Activated naive CD4-positive, alpha-beta T cell (primary cell): ENCODE measurements at places on chromosomes 2 and 18.

DNA sequence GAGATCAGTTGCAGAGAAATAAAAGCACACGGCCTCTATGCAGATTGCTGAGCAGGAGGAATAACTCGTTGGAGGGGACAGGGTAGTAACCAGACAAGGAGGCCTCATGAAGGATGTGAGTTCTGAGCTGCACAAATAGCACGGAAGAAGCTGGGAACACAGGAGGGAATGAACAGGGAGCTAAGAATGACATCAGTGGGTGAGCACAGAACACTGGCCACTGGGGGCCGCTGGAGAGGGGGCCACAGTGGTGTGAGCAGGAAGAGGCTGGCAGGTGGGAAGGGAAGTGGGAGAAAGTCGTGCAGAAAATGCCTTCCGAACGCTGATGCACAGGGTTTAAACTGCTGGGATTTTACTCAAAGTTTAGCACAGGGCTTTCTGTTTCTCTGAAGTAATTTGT lies 61.0 kb downstream of the ZAP70 start:
- no peak for DNase-seq

DNA sequence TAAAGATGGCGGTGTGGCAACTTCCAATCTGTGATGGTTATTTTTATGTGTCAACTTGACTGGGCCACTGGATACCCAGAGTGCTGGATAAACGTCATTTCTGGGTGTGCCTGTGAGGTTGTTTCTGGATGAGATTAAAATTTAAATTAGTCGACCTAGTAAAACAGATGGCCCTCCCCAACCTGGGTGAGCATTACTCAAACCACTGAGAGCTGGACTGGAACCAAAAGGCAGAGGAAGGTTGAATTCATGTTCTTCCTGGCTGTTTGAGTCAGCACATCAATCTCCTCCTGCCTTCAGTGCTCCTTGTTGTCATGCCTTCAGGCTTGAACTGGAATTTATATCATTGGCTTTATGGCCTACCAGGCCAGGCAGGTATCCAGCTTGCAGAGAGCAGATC lies 190.8 kb upstream of the RGPD4 start:
- no peak for DNase-seq

GRCh38 chr18:56721491-56721890 lies 70.3 kb downstream of the WDR7 start:
- no peak for DNase-seq

DNA sequence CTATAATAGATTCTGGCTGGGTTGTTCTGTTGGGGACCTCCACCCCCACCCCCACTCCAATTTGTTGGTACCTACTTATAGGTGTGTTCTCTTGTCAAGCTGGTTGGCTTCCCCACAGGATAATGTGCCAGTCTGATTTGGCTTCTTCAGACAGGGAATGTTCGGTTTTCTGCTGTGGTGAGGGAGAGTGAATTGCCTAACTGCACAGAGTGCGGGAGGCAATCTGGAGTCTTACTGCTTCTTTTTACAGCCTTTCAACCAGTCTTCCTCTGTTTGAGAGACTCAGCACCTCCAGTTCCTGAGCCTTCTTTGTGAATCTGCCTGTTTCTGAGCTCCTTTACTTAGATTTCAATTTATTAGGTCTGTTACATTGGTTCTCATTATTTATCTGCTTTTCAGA lies 27.4 kb upstream of the SNORC start:
- DNase-seq = no peak

DNA sequence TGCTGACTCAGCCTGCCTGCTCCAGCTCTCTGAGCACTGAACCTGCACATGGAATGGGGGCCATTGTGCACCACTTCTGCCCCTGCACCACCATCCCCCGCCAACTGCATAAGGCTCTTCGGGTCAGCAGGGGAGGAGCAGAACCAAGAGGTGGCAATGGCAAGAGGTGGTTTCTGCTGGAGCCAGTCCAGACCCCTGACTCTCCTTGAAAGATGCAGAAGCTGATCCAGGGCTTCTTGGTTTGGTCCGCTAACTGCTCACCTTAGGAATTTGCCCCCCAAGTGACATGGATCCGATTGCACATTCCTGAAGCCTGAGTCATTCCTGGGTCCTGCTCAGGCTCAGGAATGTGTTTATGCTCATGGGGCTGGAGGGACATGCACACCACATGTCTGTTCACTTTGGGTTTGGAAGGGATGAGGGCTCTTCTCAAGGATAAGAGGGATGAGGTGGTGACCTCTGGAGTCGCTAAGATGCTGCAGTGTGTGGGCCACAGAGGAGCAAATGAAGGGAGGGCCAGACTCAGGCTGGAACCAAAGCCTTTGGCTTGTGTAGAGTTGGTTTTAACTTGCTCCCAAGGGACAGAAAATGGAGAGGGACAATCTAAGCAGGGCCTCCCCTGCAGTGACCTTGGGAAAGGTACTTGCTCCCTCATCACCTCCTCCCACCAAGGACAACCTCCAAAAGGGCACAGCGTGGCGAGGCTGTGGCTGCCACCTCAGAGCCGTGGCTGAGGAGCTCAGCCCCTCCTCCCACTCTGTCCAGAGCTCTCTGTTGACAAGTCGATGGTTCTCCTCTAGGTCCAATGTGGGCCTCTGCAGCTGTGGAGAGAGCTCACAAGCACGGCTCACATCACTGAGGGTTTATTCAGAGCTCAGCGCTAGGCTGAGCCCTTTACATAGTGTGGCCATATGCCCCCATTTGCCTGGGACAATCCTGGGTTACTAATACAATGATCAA lies 66.2 kb downstream of the HS1BP3 start:
- DNase-seq = no peak

- no peak for DNase-seq
Observed at GRCh38 chr18:28193177-28193778, 16.3 kb upstream of the CDH2 start.

DNA sequence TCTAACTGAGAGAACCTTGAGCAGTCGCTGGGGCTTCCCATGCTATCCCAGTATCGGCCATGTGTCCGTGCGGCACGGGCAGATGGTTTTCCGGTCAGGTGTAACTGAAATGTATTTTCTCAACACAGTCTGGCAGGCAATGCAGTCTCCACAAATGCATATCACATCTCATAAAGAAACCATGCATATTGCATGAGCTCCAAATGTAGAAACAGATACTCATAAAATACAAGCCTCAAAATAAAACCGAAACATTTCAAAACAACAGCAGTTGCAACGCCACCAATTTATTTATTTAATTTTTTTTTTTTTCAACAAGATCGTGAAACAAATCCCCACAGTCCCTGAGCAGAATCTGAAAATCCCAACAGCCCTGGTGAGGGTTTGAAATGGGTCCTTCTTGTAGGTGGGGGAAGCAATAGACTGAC lies 299.4 kb downstream of the LPIN1 start:
- no peak for DNase-seq

- DNase-seq = no peak
Observed at GRCh38 chr18:44945888-44946401, 265.3 kb downstream of the SETBP1 start.

DNA sequence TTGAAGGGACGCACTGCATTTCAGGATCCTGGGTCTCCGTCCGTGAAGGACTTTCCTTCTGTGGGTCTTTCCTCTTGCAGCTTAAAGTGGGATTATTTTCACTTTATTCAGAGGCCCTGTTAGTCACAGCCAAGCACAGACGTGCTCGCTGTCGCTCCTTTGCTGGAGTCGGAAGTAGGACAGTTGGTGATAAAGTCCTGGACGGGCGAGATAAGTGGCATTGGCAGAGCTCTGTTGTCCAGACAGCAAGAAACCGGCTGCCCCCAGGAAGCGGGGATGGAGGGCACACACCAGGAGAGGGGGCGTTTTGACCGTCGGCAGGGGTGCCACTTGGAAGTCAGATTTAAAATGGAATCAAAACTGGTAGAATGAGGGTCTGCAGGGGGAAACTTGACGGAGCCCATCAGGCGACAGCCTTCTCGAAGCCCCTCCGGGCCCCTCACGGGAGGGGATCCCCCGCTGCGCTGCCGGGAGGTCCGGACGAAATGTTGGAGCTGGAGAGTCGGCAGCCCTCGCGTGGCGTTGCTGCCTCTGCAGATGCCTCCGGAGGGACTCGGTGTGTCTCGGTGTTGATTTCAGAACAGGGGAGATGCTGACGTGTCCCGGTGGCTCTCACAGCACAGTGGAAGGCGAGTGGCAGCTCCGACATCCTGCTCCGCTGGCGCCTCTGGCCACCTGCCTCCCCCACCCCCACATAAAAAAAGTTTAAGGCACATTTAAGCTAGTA lies 124.2 kb downstream of the NFATC1 start:
- peak; percentile 22 for DNase-seq

DNA sequence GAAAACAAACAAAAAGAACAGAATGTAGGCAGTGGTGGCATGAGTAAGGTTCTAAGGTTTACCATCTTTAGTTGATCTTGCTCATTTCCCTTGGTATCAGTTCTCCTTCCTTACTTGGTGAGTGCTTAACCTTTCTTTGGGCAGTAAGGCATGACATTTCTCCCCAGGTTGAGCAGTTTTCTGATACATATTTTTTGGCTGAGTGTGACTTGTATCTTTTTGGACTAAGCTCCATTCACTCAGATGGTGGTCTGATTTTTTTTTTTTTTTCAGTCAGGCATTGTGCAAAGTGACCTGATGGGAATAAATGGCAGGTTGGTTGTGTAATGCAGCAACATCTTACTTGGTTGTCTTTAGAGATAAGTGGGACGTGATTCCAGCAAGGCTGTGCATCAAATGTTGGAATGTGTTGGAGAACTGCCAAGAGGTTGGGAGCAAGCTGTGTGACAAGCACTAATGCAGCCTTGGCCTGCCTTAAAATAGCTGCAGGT lies 15.1 kb downstream of the SPTBN1 start:
- DNase-seq = no peak

DNA sequence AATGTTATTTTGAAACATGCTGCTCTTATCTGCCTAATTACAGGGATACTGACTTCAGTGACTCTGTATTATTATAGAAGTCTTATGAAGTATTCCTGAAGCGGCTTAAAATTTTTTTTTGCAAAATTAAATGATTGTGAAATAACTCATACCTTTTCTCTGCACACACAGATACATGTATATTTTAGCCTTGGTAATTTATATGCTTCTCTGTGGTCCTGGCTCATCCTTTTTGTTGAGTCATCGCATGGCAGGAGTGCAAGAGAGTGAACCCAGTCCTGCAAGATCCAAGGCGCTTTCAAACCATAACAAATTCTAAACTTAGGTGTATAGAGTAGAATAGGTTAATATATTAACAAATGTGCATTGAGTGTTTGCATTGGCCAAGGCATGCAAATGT lies 8.6 kb downstream of the CCNT2 start:
- no peak for DNase-seq

DNA sequence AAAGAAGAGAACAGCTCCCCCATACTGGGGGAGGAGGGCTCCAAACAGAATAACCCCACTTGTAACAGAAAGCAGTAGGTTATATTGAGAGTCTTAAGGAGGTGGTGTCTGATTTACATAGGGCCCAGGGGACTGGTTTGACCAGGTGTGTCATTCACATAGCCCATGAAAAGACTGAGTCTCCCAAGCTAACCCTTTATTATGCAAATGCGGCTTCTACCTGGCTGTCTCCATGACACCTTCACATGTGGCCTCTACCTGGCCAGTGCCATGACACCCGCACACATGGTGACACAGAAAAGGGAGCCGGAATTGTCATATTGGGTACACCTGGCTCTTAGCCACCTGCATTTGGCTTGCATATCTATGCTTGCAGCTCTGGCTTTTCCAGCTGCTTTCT lies 1057.2 kb upstream of the PIK3C3 start:
- no peak for DNase-seq

- DNase-seq = no peak
Observed at GRCh38 chr18:12408247-12408869, 629 bp downstream of the PRELID3A start.

GRCh38 chr2:11012131-11012693 lies 100.5 kb downstream of the KCNF1 start:
- DNase-seq = no peak

DNA sequence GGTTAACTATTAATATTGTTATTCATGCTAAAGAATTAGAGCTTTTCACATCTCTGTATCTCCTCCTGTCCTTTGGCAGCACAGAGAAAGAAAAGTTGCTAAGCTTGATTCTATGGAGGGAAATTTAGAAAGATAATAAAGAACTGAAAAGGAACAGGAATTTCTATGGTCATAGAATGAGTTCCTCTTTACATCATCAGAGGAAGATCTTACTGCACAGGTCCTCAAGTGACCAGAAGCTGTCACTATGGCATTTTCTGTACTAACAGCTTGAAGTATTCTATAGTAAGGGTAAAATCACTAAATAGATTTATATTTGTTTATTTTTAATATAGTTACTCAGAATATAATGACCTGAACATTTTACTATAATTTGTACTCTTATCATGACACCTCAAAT lies 6.0 kb upstream of the PRKD3 start:
- DNase-seq = no peak

DNA sequence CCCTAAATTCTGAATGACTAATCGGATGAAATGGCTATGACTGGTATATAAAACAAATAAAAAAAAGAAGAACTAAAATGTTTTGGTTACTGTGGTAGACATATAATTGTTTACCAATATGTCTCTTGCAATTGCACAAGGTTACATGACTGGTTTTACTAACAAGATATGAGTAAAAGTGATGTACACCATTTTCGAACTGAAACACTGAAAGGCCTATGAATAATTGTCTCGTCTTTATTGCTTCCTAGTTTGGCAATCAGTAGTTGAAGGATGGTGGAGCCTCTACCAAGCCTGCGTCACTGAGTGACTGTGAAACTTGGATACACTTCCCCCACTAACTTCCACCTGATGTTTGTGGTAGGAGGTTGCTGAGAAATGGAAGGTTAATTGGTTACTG lies 16.5 kb downstream of the CDH19 start:
- DNase-seq = no peak

DNA sequence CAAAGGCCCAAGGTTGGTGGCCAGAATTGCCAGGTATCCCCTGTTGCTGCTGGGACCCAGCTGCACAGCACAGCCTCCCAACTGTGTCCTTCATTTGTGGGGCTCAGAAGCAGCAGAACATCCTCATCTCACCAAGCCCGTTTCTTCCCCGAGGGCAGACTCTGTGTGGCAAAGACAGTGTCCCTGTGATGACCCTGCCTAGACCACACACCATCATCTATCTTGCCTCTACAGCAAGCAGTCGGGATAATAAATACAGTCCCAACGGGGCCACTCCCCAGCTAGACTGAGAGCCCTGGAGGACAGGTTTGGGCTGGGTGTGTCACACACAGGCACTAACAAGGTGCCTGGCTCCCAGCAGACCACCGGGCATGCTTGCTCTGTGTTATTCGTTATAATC lies 93.4 kb downstream of the PTGR3 start:
- no peak for DNase-seq
